ENCODE measurements at places on chromosomes 5 and 9. TPM values are rescaled to one million over a fixed set of nuclear protein-coding genes. Genes with fewer than 3 reads are reported as not detected.
A peak's percentile ranks its signal among the peaks of the same experiment; 100 is the strongest.

Gene MFAP3
- total RNA-seq, result 67.0 TPM

DNA sequence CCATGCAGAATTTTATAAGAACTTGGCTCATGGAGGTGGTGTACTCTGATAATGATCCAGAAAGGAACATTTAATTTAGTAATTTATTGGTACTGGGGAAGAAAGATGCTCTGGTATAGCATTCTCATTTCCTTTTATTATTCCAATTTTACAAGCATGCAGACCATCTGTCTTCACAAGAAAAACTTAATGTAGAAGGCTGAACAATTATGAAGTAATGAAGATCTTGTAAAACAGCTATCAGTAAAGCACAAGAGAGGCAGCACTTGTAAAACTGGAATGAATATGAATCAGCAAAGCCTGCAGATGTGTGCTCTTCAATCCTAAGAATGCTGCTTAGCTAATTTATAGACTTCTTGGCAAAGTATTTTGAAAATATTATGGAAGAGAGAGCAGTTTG, 300.0 kb downstream of the YTHDC2 start:
- no peaks in the 10 kb centered on the region for H3K27me3 ChIP-seq
- H3K4me3 ChIP-seq, result no peak overlapping the region
- H3K4me1 ChIP-seq, result no peaks in the 10 kb centered on the region
- H3K27ac ChIP-seq, result no peak overlapping the region

DNA sequence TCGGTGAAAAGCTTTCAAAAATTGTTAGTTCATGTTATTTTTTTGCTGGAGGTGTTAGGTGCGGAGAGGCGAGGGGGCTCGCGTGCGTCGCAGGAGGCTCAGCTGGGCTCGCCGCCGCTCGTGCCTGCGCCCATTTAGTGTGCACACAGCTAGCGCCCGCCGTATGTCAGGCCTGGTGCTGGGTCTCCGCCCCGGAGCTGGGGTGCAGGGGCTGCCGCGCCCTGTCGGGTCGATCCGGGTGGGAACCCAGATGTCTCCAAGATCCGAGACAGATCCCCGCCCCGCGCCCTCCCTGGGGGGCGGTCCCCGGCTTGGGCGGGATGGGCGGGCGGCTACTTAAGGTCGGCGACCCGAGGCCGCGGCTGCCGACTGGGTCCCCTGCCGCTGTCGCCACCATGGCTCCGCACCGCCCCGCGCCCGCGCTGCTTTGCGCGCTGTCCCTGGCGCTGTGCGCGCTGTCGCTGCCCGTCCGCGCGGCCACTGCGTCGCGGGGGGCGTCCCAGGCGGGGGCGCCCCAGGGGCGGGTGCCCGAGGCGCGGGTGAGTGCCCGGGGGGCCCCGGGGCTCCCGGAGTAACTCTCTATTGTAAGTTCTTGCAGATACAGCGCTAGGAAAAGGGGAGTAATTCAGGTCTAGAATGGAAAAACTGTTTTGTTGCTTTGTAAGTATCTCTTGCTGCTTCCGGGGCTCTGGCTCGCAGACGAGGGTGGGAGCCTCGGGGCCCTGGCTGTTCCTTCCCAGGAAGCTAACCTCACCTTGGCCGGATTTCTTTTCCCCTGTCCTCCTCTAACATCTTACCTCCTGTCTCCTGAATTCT, 31.7 kb downstream of the GSN start:
- H3K27ac ChIP-seq, result peak overlapping the region; percentile 4
- no peak for DNase-seq
- no peaks in the 10 kb centered on the region for H3K27me3 ChIP-seq

Gene SGTB
- total RNA-seq, result 25.6 TPM

Gene PSAT1
- total RNA-seq, result 98.9 TPM

DNA sequence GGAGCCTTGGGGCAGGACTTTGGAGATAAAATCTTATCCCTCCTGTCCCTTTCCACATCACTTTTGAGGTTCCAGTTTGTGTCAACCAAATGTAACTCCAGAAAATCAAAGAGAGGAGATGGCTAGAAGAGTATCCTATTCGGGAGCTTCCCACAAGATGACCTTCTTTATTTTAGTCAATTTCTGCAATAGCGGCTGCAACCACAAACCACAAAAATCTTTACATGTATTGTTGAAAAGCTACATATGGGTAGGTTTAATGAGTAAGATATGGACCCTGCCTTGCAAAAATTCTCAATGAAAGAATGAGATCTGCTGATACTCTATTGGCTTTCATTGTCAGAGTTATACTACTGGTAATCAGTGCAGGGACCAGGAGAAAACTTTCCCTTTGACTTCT, 92.2 kb upstream of the MAMDC2 start:
- no peaks in the 10 kb centered on the region for H3K27me3 ChIP-seq
- H3K36me3 ChIP-seq, result no peaks in the 10 kb centered on the region
- H3K4me1 ChIP-seq, result peaks cover 15% of the 10 kb centered on the region

GRCh38 chr9:92310562-92310961, 14.6 kb downstream of the NOL8 start:
- no peak overlapping the region for H3K27ac ChIP-seq
- H3K4me1 ChIP-seq, result peaks cover 3% of the 10 kb centered on the region
- peak; percentile 25 for DNase-seq

DNA sequence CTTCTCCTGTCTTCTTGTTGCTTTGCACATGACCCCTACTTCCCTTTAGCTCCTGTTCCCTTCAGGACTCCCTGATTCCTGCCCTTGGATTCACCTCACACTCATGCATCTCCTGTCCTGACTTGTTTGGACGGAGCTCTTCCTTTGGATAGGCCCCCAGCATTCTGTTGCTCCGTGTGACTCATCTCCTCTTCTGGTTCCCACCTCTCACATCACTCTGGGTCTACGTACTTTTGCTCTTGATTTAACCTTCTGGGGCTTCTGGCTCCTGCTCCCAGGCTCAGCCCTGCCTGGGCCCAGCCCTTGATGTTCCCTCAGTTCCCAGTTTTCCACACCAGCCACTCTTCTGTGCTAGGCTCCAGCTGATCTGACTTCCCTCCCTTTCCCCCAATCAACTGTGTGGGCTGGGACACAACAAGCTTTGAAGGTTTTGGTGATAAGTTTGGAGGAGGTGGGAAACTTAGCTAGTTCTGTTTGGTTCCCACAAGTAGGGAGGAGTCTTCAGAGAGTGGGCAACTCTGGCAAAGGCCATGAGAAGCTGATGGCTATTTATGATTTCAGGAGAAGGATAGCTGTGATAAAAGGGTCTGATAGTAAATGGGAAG, 331.5 kb downstream of the ARHGEF28 start:
- no peak overlapping the region for H3K27ac ChIP-seq
- peaks cover 24% of the 10 kb centered on the region for H3K27me3 ChIP-seq
- no peaks in the 10 kb centered on the region for H3K36me3 ChIP-seq
- DNase-seq, result peak; percentile 24
- no peak overlapping the region for H3K4me3 ChIP-seq

Gene FIBCD1
- total RNA-seq, result 1.1 TPM

GRCh38 chr9:1659363-1659690, 355.8 kb upstream of the SMARCA2 start:
- no peaks in the 10 kb centered on the region for H3K27me3 ChIP-seq
- no peaks in the 10 kb centered on the region for H3K36me3 ChIP-seq
- no peak overlapping the region for H3K4me3 ChIP-seq
- no peaks in the 10 kb centered on the region for H3K4me1 ChIP-seq

GRCh38 chr5:17379100-17379951, 118.7 kb upstream of the TAF11L2 start:
- H3K27ac ChIP-seq, result peak overlapping the region; percentile 87
- H3K4me3 ChIP-seq, result no peak overlapping the region
- peak; percentile 21 for DNase-seq
- H3K27me3 ChIP-seq, result no peaks in the 10 kb centered on the region
- peaks cover 29% of the 10 kb centered on the region for H3K4me1 ChIP-seq
- H3K36me3 ChIP-seq, result no peaks in the 10 kb centered on the region

- DNase-seq, result no peak
- H3K4me1 ChIP-seq, result peaks cover under 1% of the 10 kb centered on the region
- no peaks in the 10 kb centered on the region for H3K36me3 ChIP-seq
- H3K27me3 ChIP-seq, result peaks cover 29% of the 10 kb centered on the region
- no peak overlapping the region for H3K4me3 ChIP-seq
- no peak overlapping the region for H3K27ac ChIP-seq
Measured at GRCh38 chr9:96073531-96074480, 198.3 kb downstream of the ERCC6L2 start.

DNA sequence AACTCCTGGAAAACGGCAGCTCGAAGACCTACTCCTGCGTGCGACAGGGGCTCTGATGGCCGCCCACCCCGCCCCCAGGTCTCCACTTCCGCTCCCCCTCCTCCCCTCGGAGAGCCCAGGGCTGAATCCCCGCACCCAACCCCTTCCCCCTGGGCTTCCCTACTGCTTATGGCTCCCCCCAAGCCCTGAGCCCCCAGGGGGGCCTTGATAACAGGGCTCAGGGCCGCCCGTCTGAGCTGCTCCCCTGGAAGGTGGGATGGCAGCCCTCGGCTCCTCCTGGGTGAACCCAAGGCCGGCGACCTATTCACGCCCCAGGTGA, 30.4 kb downstream of the GLT6D1 start:
- no peaks in the 10 kb centered on the region for H3K4me1 ChIP-seq
- H3K4me3 ChIP-seq, result no peak overlapping the region
- no peaks in the 10 kb centered on the region for H3K27me3 ChIP-seq
- no peak for DNase-seq
- H3K36me3 ChIP-seq, result no peaks in the 10 kb centered on the region

DNA sequence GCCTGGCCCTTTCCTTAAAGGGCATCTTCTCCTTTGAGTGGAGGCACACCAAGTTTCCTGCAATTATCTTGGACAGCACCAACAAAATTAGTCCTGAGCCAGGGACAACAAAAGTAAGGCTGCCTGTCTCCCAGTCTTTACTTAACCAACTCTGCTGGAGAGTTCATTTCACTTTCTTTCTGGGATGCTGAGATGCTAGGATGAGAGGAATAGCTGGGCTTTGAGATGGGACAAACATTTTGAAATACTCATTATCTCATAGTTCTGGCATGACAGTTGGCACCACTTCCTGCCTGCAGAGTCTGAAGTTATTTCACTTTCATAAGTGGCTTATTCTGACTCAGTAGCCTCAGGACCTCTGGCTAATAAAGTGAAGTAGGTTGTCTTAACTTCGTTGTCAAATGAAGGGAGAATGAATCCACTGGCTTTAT, 157.0 kb downstream of the C9orf152 start:
- DNase-seq, result peak; percentile 95
- no peaks in the 10 kb centered on the region for H3K27me3 ChIP-seq
- peak overlapping the region; percentile 71 for H3K4me3 ChIP-seq
- H3K27ac ChIP-seq, result peak overlapping the region; percentile 88

DNA sequence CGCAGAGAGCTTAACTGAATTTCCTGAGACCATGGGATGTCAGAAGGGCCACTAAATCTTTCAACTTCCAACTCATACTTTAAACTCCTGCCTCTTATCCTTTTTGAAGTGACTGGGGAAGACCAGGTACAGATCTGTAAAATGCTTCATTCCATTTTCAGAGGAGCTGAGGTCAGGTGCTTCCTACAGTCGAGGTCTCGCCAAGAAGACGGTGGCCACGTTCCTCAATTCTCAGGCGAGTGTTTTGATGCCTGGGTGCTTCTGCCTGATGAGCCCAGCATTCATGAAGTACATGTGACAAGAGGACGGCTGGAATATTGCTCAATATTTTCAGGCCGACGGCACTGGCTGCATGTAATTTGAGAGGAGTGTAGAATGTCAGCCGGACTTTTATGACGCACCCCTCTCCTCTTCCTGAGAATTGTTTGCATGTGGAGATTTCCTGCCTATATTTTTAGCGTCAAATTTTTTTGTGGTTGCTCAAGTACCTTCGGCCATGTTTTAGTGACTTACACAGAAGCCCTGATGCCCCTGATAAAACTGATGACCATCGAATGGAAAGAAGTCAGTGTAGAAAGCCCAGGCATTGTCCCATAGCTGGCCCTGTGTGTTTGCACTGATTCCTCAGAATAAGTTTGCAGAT, 38.8 kb upstream of the GLRX start:
- no peaks in the 10 kb centered on the region for H3K27me3 ChIP-seq
- H3K4me3 ChIP-seq, result no peak overlapping the region
- H3K27ac ChIP-seq, result peak overlapping the region; percentile 94
- no peaks in the 10 kb centered on the region for H3K36me3 ChIP-seq

DNA sequence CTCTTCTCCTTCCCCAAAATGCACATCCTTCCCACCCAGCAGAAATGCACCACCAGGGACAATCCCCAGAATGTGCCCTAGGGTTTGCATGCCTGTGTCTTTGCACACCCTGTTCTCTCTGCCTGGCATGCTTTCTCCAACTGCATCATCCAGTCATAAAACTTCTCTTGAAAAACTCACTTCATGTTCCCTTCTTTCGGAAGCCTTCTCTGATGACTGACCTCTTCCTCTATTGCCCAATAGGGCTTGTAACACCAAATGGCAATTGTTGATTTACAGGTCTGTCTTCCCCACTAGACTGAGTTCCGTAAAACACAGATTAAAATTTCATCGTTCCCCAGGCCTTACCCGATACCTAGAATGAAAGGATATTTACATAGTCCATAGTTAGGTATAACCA, 83.1 kb upstream of the SPOCK1 start:
- no peaks in the 10 kb centered on the region for H3K27me3 ChIP-seq
- no peak overlapping the region for H3K27ac ChIP-seq
- H3K4me3 ChIP-seq, result no peak overlapping the region

GRCh38 chr9:124721109-124721906, 49.8 kb downstream of the NR6A1 start:
- no peaks in the 10 kb centered on the region for H3K27me3 ChIP-seq
- peaks cover 11% of the 10 kb centered on the region for H3K4me1 ChIP-seq
- H3K36me3 ChIP-seq, result no peaks in the 10 kb centered on the region
- peak; percentile 64 for DNase-seq

GRCh38 chr5:79206541-79206940, 29.4 kb upstream of the JMY start:
- H3K27me3 ChIP-seq, result no peaks in the 10 kb centered on the region
- no peak overlapping the region for H3K27ac ChIP-seq
- no peaks in the 10 kb centered on the region for H3K4me1 ChIP-seq
- no peak for DNase-seq

DNA sequence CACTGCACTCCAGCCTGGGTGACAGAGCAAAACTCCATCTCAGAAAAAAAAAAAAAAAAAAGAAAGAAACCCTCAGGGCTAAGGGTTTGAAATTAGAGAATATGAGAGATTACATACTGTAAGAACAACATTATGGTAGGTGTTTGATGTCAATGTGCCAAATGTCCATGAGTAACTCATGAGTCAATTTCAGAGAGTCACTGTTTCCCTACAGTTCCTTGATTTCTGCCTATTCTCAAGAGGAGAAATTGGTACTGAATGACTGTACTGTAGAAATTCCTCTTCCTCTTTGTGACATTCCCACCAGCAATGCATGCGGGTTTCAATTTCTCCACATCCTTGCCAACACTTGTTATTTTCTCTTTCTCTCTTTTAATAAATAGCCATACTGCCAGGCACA, 35.2 kb downstream of the MARVELD2 start:
- H3K27ac ChIP-seq, result no peak overlapping the region
- peaks cover 1% of the 10 kb centered on the region for H3K27me3 ChIP-seq
- H3K4me3 ChIP-seq, result no peak overlapping the region
- H3K4me1 ChIP-seq, result no peaks in the 10 kb centered on the region
- H3K36me3 ChIP-seq, result no peaks in the 10 kb centered on the region
- DNase-seq, result peak; percentile 96
